ENCODE measurements at places on chromosomes 1 and 21. TPM values are rescaled to one million over a fixed set of nuclear protein-coding genes. Genes with fewer than 3 reads are reported as not detected.

The BSND gene
- not detected for total RNA-seq

The CFAP57 gene
- not detected for total RNA-seq

The RAP1GAP gene
- not detected for total RNA-seq

The ERMAP gene
- 1.6 TPM for total RNA-seq

The CLEC20A gene
- not detected for total RNA-seq

The SLFNL1 gene
- 1.5 TPM for total RNA-seq

Measured in Karpas-422 (cell line).